ENCODE measurements at places on chromosomes 3 and 15. TPM values are rescaled to one million over a fixed set of nuclear protein-coding genes. Genes with fewer than 3 reads are reported as not detected.

- DNase-seq = no peak
Observed at GRCh38 chr3:12799525-12800440, 3.3 kb downstream of the CAND2 start.

DNA sequence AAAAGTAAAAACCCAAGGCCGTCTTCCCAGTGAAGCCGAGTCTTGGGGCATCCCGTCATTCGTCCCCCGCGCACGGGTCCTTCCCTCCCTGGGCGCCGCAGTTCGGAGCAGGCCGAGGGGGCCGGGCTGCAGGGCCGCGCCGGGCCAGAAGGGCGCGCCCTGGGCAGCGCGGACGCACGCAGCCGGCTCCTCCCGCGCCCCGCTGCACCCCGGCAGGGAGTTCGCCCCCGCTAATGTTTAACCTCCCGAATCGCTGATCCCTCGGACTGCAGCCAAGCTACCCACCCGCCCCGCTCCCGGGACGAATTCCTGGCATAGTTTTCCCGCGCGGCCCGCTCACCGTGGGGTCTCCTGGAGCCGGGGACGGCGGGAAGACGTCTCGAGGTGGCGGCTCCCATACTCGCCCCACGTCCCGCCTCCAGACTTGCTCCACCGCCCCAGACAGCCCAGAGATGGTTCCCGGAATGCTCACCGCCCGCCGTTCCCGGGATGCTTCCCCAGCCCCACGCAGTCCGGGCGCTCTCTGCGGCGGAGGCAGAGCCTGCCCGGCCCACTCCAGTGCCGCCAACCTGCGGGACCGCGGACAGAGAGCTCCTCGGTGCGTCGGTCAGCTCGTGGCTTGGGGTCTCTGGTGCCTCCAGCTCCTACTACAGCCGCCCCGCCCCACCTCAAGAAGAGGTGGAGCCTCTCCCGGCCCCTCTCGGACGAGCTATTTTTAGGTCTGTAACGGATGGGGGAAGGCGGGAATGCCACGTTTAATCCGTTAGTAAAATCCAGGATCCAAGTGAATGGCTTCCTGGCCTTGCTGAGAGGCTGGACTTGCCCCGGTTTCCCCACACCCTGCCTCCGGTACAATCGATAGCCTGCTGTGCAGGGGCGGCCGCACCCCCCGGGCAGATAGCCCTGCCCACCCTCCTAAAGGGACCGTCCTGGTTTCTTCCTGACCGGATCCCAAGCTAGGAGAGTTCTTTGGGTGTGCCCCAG, at the start of gene DZIP1L:
TSS of gene DZIP1L (minus strand) at position 621 of the 984 bp plus-strand sequence. CDS start 11,637 bp downstream, outside the sequence.
- DNase-seq = peak; percentile 44

DNA sequence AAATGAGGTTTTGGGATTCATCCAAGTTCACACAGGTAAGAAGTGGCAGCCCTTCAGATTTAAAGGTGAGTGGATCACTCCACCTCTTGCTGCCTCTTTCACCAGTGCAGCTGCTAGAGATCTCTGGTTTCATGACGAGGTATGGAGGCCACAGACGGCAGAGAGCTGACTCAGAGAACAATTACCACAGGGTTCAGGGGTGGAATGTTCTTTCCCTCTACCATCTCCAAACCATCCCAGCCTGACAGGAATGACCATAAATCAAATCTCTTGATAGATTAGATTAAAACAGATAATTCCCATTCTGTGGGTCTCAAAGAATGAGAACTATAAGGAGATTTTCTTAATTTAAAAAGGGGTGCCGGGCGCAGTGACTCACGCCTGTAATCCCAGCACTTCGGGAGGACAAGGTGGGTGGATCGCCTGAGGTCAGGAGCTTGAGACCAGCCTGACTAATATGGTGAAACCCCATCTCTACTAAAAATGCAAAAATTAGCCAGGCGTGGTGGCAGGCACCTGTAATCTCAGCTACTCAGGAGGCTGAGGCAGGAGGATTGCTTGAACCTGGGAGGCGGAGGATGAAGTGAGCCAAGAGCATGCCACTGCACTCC, 174.2 kb upstream of the ATP11B start:
- no peak for DNase-seq

DNA sequence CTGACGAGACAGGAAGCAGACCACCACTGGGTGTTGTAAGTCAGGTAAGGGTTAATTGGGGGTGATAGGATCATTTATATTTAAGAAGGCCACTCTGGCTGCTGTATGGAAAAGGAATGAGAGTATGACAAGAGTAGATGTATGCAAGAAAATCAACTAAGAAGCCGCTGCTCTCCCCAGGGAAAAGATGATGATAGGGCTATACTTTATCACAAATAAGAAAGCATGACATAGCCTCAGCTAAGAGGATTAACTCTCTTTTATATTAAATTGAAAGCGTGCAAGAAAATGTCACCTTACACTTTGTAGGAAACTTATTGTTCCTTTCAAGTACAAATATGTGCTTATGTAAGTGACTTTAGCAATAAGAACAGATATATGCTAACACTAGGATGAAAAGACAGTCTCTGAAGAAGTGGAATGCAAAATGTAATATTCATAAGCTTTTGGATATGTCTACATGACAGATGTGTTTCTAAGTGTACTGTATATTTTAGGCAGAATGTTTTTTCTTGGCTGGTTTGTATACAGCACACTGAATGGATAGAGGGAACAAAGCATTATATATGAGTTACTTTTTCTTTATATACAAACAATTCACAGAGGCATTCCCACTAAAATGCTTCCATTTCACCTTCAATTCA, 8.7 kb upstream of the NDUFB4 start:
- DNase-seq = no peak

FAM3D gene
- total RNA-seq = not detected

ISLR2 gene
- not detected for total RNA-seq

GRCh38 chr15:25226360-25226759, 212.5 kb downstream of the UBE3A start:
- no peak for DNase-seq

DNA sequence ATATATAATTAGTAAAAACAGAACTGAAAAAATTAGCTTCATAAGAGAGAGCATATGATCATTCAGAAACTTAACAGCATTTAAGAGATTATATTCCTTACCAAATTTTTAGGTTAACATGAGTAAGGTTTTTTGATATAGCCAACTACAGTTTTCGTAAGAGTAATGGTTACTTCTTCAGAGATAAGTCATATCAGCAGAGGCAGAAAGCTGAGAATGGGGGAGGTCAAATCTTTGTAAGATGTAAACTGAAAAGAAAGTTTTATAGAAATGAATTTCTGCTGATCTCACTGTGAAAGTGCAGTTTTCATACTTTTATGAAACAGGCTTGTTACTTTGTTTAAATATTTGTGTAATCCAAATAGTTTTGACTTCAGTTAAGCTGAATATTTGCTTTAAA, 193.3 kb downstream of the ZBTB20 start:
- DNase-seq = no peak

DNA sequence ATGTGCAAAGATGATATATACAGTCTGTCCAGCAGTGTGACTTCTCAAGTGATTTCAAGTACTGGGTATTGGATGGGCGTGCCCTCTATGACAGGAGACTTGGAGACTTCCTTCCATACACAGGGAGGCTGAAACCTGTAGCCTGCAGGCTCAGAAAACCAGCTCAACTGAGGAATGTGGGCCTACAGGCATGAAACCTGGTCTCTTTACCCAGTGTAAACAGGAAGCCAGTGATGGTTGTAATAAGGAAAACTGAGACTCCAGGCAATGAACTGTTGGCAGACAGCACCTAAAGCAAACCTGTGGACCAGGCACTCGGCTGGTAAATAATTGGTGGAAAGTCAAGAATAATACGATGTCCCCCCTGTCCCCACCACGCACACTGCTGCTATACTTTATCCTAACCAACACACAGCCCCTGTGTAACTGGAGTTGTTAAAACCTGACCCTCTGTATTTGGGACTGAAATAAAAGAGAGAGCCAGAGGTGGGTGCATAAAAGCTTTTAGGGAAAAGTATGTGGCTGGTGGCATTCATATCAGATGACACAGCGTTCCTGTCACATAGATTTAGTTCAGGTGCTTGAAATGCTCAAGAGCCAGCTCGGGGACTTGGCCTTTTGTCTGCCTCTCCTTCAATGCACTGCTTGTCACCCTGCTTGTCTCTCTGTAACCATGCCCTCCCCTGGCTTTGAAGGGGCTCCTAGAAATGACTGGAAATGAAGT, 144.7 kb downstream of the TPRG1 start:
- DNase-seq = no peak

- DNase-seq = peak; percentile 43
Observed at GRCh38 chr3:139629033-139629432, 48.7 kb downstream of the NMNAT3 start.

GRCh38 chr3:58899953-58900298, 149.9 kb downstream of the CFAP20DC start:
- DNase-seq = no peak

- DNase-seq = no peak
Observed at GRCh38 chr3:179687967-179688535, 35.2 kb downstream of the USP13 start.

GRCh38 chr15:33311312-33311971, 675 bp downstream of the RYR3 start:
- DNase-seq = peak; percentile 4

GOLGA6L7 gene
- not detected for total RNA-seq

- no peak for DNase-seq
Observed at GRCh38 chr15:81880314-81880713, 165.5 kb downstream of the MEX3B start.

DNA sequence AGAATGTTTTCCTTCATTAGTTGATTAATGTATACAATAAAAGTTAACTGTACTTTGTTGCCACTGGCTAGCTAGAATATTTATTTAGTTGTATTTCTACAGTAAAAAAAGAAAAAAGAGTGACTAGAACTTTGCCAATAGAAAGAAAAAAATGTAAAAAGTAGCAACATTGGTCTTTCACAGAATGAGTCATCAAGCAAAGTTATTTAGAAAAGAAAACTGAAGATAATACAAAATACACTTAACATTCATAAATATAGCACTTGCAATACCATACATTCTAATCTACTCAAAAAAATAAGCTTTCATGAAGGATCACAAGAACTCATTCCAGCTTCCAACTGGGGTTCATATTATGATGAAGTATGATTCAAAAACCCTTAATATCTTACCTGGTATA, 83.4 kb downstream of the AQR start:
- DNase-seq = no peak

DNA sequence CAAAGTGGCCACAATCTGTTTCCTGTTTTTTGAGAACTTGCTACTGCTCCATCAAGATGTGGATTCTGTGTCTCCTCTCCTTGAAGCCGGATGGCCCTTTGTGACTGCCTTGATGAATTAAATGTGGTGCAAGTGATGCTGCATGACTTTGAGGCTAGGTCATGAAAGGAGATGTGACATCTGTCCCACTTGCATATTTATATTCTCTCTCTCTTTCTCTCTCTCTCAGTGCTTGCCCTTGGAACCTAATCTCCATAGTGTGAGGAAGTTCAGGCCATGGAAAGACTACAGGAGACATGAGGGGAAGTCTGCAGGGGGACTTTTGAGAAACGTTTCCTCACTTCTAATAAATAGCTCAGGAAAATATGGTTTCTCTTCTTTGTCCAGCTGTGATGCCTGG, 50.0 kb upstream of the ADPGK start:
- DNase-seq = no peak

GRCh38 chr3:46089237-46090011, 62.1 kb upstream of the XCR1 start:
- DNase-seq = peak; percentile 55

GRCh38 chr3:14508966-14509795, 31.0 kb downstream of the GRIP2 start:
- DNase-seq = peak; percentile 85

DNA sequence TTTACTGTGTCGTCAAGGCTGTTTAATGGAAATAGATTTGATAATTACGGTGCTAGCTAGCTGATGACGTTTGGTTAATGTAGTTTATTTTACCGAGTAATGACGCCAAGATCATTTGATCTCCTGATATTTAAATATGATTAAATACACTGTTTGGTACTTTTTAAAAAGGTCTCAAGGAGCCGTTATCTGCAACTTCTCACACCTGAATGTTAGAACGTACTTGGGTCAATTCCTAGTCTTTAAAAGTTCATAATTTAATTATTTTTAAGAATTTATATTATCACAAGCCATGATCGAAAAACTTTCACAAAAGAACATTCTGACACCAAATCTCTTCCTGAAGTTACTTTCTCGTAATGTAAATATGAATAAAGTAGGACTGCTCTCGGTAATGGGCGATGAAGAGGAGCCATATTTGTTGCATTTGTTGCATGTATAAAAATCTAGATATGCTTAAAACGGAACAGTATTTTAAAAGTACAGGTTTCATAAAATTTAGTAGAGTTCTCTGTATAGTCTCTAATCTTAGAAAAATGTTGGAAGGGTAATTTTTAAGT, 16.2 kb upstream of the CHD2 start:
- no peak for DNase-seq

GRCh38 chr3:119359476-119360326, 65.5 kb downstream of the ARHGAP31 start:
- no peak for DNase-seq

DNA sequence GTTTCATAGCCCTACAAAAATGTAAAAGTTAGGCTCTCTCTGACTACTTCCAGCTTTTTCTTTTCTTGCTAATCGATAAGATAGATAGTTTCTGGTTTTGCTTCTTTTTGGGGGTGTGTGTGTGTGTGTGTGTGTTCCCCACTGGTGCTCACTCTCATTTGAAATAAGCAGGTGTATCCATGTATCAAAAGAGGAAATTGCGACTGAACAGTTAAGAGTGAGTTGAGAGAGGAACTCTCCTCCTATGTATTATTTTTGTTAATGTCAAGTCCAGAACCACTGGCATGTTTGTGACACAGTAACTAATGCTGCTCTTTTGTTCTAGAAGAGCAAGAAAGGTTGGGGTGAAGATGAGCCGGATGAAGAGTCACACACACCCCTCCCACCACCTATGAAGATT, 96.7 kb upstream of the UMPS start:
- no peak for DNase-seq

DNA sequence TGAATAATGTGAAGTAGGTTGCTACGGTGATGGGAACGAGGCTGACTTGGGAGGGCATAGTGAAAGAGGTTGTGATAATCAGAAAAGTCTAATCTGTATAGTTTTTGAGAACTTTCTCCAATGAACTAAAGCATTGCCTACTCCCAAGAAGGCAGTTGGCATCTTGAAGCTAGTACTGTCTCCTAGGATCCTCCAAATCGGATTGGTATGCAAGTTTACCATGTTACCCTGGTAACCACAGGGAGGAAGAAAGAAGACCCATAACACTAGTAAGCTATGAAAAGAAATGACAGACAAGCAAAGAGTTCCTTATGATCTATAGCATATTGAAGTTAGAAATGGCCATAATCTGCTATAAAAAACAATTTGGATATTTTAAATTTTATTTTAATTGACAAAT, 127.2 kb upstream of the SYNPR start:
- no peak for DNase-seq

RGMA gene
- total RNA-seq = not detected

GRM7 gene
- total RNA-seq = not detected
